Aorta (tissue), 5 donors: ENCODE measurements at places on chromosomes 6 and 20.

- DNase-seq = no peak
Observed at GRCh38 chr20:42018979-42019378, 400.8 kb upstream of the CHD6 start.

DNA sequence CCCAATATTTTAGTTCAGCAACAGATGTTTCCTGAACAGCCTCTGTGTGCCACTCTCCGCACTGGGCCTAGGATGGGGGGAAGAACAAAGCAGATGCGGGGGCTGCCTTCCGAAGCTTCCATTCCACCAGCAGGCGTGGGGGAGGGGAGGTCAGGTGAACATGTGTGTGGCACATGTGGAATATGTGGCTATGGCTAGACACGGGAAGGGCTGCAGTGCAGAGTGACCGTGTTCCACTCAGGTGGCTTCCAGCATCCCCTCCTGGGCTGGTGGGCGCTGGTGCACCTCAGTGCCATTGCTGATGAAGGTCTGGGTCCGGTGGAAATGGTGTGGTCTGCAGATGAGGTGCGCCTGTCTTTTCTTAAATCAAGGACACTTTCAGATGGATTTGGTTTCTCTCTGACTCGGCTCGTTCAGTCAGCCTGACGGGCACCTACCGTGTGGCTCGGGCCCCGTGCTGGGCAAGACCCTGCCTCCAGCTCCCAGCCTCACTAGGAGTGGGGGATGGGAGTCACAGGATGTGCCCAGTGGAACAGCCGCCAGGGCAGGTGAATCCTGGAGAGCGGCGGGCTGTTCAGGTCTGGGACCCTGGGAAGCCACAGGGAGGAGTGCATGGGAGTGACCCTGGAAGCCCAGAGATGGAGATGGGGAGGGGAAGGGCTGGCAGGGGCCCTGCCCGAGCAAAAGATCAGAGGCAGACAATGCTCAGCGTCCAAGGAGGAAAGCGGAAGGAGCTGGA lies 111.0 kb downstream of the SYCP2 start:
- no peak for DNase-seq

DNA sequence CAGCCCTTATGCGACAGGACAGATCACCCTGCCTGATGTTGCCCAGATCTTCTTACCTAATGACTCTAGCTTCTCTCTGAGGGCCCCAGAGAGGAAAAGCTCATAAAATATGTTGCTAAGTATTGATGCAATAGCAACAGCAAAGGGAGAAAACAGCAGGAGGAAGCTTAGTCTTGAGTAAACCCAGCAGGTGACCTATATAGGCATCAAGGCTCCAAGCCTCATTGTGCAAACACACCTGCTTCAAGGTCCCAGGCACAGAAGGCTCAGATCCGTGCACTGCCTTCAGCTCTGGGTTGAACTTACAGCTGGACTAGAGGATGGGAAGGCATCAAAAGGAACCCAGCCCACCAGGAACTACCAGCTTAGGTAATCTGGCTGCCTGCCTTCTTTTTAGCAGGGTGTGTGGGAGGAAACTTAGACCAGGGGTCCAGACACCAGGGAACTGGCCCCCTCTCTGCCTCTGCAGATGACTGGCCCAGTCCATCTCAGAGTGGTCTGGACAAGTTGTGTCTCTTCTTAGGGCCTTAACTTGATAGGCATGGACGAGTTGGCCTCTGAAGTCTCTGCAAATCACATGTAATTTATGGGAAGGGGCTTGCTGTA lies 34.4 kb downstream of the TGM3 start:
- DNase-seq = no peak

GRCh38 chr20:53077373-53078205 lies 105.4 kb downstream of the TSHZ2 start:
- DNase-seq = no peak

DNA sequence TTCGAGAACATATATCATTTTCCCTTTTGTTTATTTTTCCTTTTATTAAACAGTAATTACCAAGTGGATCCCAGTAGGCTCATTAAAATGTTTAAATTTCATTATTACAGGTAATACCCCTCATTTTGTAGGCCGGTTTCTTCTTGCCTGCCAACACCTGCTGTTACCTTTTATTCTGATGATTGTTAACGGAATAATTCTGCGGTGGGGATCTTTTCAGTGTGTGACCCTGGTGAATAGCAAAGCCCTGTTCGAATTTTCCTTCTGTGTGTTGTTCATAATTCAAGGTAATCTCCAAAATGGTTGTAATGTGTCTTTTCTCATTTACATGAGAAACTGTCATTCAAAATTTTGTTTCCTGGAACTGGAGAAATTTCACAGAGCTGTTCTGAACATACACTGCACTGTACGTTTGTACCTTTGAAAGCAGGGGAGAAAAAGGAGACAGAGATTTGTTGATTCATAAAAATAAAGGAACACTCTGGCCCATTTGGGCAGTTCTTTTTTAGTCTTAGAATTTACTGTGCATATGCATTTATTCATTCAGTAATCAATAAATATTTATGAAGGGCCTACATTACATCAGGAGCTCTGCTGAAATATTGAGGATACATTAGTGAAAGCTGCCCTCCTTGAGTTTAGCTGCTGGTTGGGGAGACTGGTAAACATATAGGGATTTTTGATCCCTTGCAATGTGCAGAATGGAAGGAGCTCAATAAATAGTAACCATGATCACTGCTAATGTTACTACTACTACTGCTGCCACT lies 502.0 kb downstream of the QKI start:
- DNase-seq = no peak

DNA sequence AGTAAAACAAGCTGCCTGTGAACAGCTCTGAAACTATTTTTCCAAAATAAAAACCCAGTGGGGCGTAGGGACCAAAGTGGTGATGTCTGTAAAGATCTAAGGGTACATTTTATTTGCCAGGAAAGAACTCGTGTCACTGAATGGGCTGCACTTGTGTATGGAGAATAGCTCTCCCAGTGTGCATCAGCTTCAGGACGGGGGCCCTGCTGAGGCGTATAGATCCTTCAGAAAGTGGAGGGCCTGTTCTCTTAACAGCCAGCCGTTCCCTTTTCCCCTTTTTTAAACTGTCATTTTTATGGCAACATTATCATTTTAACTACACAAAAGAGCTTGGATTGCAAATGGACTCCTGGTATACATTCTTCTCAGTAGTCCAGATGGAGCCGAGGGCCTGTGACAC lies 137.3 kb downstream of the TMEM242 start:
- no peak for DNase-seq

GRCh38 chr6:118722829-118723813 lies 71.7 kb upstream of the CEP85L start:
- no peak for DNase-seq

- no peak for DNase-seq
Observed at GRCh38 chr20:20096421-20096820, 44.1 kb downstream of the CFAP61 start.

DNA sequence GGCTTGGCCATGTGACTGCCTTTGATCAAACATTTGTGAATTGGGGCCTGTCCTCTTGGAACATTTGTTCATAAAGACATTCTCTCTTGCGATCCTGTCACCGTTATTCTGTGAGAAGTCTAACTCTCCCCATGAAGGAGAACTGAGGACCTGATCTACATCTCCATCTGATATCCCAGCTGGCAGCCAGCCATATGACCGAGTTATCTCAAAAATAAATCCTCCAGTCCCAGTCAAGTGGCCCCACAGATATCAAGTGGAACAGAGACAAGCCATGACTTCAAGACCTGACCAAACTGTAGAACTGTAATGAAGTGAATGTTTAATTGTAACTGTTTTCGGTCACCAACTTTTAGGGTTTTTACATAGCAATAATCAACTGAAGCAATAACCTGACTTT lies 25.7 kb downstream of the SNX3 start:
- DNase-seq = no peak

GRCh38 chr6:47810885-47811284 lies 29.1 kb downstream of the OPN5 start:
- no peak for DNase-seq

- no peak for DNase-seq
Observed at GRCh38 chr6:133886104-133886775, 2.7 kb upstream of the TCF21 start.

DNA sequence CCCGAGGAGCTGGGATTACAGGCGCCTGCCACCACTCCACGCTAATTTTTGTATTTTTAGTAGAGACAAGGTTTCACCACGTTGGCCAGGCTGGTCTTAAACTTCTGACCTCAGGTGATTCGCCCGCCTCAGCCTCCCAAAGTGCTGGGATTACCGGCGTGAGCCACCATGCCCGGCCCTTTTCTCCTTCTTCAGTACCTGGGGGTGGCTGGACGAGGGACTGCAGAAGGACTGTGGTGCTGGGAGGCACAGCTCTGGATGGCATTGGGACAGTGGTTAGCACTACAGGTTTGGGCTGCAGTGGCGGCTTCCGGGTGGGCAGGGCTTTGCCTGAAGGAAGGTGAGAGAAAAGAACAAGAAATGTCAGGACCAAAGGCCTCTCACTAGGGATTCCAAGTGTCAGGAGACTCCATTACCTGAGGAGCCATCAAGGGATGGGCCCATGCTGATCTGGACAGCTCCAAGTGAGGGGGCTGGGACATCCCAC lies 7.4 kb downstream of the ATF6B start:
- DNase-seq = no peak

- DNase-seq = no peak
Observed at GRCh38 chr6:166969390-166970002, 13.1 kb upstream of the RNASET2 start.

DNA sequence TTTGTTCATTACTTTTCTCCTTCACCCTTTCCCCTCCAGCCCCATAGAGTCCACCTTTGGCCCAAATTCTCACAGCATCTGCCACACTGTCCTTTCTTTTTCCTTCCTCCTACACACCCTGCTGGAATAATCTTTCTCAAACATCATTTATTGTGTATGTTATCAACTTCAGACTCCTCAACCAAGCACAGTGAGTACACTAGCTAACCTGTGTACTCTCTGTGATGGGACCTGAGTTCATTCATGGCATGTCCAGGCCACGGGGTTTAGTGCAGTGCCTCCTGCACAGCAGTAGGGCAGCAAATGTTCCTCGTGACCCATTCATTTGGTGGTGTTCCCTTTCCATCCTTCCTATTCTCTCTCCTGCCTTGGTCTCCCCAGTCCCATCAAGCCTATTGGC lies 7.1 kb upstream of the ARMC12 start:
- DNase-seq = no peak

DNA sequence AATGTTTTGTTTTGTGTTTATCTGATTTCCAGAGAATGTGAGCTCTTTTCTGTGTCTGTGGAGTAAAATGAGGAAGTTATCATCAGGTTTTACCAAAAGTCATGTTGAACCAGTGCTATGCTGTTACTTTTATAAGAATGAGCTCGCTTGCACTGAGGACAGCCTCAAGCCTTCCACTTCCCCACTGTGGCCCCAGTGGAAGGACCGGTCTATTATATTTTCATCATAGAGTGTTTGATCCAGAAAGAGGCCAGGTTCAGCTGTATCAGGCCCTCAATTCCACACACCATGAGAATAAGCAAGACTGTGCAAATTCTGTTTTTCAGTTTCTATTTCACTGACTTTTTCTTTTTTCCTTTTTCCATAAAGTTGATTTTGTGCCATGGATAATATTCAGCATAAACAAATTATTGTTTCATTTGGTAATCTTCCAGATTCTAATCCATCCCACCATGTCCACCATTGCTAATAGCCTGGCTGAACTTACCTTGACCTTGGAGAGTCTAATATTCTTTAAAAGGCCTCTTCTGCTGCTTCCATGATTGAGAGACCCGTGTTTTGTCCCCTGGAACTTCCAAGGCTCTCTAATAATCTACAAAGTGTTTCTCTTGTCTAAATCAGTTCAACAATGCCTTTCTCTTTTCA lies 286.2 kb downstream of the THBS2 start:
- no peak for DNase-seq

GRCh38 chr20:31497838-31498540 lies 16.3 kb upstream of the HM13 start:
- DNase-seq = peak; percentile 59

GRCh38 chr6:52155791-52156576 lies 30.2 kb upstream of the IL17A start:
- no peak for DNase-seq

DNA sequence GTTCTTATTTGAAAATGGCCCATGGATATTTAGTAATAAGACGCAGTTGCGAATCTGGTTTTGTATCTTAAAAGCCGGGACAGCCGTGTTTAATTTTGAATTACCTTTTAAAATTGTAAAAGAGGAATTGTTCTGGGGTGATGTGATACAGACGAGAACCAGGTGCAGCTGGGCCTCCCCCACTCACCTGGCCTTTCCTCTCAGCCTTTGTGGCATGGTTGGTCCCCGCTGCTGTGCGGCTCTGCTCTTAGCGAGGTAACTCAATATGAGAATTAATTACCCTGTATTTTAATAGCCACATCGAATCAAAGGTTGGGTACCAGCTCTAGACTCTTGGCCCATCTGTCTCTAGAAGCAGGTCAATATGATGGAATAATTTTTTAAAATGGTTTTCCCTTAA lies 56.5 kb upstream of the DACT2 start:
- DNase-seq = peak; percentile 9

GRCh38 chr6:119052987-119053386 lies 25.5 kb downstream of the FAM184A start:
- no peak for DNase-seq

DNA sequence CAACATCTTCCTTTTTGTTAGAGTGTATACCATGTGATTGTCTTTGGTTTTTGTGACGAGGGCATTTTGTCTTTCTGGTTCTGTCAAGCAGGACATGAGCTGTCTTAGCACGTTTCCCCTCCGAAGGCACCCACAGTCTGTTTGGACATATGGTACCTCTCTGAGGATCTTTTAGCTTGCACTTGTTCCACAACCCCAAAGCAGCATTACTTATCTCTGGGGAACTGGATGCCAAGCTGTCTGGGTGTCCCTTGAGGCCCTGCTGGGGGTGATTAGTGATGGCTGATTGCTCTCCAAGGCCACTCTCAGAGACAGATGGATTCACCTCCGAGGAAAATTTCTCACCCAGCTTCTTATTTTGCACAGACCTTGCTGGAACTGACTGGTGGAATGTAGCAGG lies 445.0 kb upstream of the CHD6 start:
- no peak for DNase-seq

DNA sequence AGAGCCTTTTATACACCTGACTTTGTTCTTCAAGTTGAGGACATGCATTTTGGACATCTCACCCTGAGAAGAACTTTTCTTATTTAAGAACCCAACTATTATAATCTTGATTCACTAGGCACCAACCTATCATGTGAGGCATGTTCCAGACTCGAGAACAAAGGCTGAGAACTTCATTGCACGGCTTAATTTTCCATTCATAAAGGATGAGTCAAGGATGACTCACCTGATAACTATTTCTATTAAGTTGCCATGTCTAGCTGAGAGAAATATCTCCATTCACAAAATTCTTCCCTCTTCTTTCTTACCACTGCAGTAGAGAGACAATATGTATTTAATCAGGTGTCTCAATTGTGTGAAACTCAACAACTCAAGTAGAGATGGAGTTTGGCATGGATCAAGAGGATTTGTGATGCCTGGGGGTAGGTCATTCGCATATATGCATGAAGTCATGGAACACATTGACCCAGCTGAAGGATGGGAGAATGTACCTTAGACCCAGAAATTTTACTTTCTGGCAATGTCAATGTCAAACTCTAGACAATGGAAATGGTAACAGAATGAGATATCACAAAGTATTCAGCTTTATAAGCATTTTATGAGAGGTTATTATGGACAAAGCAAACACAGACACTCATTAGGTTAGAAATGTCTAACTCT lies 208.7 kb upstream of the PRND start:
- DNase-seq = no peak
